Brain microvascular endothelial cell (primary cell): ENCODE measurements at places on chromosomes 5 and 9.

- no peak for DNase-seq
Measured at GRCh38 chr5:155434267-155434666, 420.7 kb downstream of the KIF4B start.

DNA sequence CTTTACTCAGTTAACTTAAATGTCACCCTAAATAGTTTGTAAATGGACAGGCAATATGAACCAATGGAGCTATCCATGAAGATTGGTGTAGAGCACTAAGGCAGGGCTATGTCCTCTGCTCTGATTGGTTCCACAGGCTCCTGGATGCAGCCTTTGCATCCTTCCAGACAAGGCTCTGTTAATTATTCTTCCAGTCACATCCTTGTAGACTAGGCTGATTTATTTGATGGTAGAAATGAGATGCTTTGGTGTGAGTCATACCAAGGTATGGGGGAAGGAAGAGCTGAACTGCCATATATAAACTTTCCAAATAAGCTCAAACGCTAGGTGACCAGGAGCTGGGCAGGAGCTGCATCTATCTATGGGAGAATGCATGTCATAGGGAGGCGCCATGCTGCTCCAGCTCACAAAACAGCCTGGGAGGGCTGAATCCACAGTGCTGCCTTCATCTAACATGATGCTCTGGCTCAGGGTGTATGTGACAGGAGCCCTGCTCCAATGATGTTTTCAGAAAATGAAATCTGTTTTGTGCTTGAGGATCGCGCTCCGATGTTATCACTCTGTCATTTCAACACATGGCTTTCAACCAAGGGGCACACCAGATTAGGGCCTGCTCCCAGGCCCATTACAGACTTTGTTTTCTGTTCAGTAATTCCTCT lies 818.0 kb upstream of the ZNF608 start:
- DNase-seq: no peak

- DNase-seq: no peak
Measured at GRCh38 chr5:143108498-143109128, 294.9 kb downstream of the NR3C1 start.

GRCh38 chr5:127608077-127608660 lies 40.7 kb upstream of the CTXN3 start:
- DNase-seq: no peak

DNA sequence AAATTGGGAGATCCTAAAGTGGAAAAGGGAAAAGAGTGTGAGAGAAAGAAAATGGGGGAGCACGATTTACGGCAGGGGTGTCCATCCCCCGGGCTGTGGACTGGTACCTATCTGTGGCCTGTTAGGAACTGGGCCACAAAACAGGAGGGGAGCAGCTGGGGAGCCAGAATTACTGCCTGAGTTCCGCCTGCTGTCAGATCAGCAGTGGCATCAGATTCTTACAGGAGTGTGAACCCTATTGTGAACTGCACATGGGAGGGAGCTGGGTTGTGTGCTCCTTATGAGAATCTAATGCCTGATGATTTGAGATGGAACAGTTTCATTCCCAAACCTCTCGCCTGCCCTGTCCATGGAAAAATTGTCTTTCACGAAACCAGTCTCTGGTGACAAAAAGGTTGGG lies 108.3 kb upstream of the ADAMTSL1 start:
- DNase-seq: no peak

DNA sequence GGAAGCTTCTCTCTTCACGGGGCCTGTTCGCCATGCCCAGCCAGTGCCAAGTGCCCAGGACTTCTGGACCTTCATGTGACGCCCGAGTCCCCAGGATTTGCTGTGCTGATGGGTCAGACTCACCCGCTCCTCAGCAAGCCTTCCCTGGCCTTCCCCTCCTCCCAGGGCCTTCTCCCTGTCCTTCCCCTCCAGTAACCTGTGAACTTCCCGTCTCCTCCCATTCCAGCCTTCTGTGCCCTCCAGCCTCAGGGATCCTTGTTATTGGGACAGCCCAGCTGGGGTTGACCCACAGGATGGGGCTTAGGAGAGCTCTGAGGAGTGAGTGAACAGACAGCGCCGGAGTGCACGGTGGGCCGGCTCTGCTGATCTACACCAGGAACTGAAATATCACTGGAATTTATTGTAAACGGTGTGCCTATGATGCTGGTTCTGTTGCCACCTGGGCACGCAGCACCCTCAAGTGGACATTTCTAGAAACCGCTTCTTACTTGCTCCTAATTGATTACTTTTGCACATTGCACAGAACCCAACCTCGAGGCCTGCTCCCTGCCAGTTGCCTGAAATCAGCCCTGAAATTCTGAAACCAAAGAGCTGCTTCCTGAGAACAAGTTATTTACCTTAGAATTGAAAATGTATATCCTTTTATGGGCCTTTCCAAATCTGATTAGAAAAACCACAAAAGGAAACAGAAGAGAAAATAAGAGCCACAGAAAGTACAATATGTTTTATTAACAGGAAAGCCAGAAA lies 1.5 kb downstream of the SPAAR start:
- peak; percentile 65 for DNase-seq

- no peak for DNase-seq
Measured at GRCh38 chr5:175025077-175025476, 300.7 kb downstream of the MSX2 start.

- DNase-seq: no peak
Measured at GRCh38 chr5:172004824-172005237, 1.6 kb downstream of the FBXW11 start.

- no peak for DNase-seq
Measured at GRCh38 chr5:74243634-74244033, 396.9 kb downstream of the ENC1 start.

DNA sequence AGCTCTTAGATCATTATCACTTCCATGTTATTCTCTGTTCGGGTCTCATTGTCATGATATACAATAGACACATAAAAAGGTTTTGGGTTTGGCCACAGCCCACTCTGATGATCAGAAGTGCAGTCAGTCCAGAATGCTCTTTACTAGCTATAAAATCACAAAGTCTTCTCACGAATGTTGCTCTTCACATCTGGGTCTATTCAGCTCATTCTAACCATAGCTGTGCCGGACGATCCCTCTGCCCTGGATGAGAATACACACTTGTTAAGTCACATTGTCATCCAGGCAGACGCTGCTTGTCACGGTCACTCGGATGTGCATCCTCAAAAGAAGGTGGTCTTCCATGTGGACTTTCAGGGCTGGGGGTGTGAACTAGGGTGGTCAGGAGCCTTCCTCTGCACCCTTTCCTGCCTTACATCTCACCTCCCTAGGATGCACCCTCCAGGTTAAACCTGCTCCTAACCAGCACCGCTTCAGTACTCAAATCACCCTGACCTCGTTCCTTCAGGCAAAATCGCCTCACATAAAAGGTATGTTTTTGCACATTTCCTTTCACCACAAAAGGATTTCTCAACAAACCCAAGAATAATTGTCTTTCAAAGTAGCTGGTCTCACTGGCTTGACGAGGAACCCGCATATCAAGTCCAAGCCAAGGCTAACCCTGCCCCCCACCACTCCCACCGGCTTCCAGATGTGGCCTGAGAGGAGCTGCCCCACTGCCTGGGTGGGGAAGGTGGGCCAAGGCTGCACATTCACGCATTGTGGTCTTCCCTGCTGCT lies 21.9 kb downstream of the ANKH start:
- no peak for DNase-seq

DNA sequence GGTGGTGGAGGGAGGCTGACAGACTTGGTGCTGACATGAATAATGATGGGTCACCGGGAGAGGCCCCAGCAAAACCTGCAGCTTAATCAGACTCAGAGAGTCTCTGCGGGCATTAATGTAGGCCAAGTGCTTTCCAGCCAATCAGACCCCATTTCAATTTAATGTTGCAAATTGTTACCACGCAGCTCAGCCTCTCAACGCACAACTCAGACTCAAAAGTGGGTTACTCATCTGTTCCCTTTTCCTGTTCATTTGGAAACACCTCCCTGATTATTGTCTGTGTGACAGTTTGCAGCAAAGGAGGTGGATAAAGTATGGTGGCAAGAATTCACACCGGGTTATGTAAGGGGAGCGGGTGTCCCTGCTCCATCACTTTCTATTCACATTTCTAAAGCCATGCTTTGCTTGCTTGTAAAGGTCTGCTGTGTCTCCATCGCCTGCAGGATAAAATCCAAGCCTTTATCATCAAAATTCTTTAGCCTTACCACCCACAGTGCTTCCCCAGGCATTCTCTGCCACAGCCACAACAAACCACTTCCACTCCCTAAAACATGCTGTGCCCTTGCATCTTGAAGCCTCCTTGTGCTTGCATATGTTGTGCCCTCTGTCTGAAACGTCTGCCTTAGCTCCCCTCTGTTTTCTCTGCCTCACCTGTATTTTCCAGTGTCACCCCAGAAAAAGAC lies 156.5 kb downstream of the ASTN2 start:
- no peak for DNase-seq

- DNase-seq: no peak
Measured at GRCh38 chr5:9388941-9389674, 156.8 kb downstream of the SEMA5A start.

GRCh38 chr9:137205126-137206069 lies at the start of the genes NDOR1 and TMEM203:
NDOR1 (plus strand) TSS chr9:137205700; CDS start chr9:137205778, 78 bp downstream.
TMEM203 (minus strand) TSS chr9:137205648; CDS start chr9:137205414, 234 bp downstream.
- peak; percentile 71 for DNase-seq

GRCh38 chr5:146528236-146528635 lies 12.2 kb upstream of the GPR151 start:
- DNase-seq: no peak

DNA sequence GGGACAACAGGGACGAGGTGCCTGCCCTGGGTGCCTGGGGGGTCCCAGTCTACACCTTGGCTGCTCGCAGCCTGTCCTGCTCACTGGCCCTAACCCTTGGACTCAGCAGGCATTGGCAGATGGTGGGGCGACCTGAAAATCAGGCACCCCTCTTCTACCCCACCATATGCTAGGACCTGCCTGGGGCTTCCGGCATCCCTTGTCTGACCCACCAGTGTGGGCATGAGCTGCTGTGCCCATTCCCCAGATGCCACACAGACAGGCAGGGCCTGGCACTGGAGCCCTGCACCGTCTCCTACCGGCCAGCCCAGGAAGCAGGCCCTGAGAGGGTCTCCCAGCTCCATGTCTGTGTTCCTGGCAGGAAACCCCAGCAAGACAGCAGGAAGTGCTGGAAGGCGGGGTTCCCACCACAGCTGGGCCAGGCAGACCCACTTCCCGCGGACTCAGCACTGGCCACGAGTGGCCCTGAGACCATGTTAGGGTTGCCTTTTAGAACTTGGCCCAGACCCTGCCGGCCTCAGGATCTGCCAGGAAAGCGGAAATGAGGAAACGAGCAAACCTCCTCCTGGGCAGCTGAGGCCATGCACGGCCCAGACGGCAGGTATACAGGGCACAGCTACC lies 3.1 kb downstream of the NINJ1 start:
- no peak for DNase-seq

GRCh38 chr5:68991279-68992084 lies 102.3 kb upstream of the SLC30A5 start:
- no peak for DNase-seq

DNA sequence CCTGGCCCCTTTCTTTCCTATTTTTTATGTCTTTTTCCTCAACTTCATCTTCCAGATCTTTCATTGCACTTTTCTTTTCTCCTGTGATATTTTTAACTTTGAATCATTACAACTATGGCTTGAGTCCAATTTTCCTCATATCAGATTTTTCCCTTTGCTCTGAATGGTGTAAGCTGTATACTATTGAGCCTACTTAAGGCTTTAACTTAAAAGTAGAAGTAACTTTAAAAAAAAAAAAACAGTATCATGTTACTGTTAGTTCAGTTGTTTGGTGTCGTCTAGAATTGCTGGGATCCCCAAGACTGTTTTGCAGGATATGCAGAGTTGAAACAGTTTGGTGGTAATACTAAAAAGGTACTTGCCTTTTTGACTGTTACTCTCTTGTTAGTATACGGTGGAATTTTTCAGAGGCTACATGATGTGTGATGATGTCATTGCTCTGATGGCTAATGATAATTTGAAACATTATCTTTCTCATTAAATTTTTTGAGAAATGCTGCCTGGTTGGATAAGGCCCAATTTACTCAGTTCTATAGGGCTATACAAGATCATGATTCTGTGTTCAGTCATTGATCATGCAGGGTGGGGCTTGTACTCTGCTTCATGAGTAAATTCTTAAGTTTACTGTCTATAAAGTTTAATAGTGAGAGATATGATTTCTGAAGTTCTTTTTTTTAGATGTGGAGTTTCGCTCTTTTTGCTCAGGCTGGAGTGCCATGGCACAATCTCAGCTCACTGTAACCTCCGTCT lies 8.8 kb downstream of the NAA35 start:
- no peak for DNase-seq

GRCh38 chr9:121317737-121318630 lies 50.0 kb downstream of the GSN start:
- DNase-seq: no peak

- peak; percentile 12 for DNase-seq
Measured at GRCh38 chr9:6106711-6107339, 91.4 kb upstream of the RANBP6 start.

DNA sequence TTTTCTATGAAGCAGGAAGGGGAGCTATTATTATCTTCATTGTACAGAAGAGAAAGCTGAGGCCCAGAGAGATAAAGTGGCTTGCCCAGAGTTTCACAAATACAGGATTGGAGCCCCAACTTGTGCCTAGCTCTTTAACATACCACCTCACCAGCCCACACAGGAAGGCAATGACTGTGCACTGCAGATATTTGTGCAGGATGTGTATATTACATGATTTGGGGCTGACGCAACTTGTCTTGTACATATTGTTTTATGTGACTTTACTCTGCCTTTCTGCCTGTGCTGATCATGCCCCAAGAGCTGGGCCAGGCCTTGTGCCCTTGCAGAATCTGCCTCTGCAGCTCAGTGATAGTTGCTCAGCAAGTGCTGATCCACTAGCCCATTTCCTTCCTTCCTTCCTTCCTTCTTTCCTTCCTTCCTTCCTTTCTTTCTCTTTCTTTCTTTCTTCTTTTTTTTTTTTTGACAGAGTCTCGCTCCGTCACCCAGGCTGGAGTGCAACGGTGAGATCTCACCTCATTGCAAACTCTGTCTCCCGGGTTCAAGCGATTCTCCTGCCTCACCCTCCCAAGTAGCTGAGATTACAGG lies 106.6 kb upstream of the TBCA start:
- DNase-seq: peak; percentile 84

GRCh38 chr5:85670417-85670816 lies 947.3 kb upstream of the COX7C start:
- no peak for DNase-seq

GRCh38 chr5:55701462-55702103 lies 10.5 kb downstream of the SLC38A9 start:
- no peak for DNase-seq

GRCh38 chr9:14089051-14089803 lies 224.7 kb downstream of the NFIB start:
- DNase-seq: no peak

GRCh38 chr5:10396552-10396951 lies 43.1 kb downstream of the MARCHF6 start:
- no peak for DNase-seq

DNA sequence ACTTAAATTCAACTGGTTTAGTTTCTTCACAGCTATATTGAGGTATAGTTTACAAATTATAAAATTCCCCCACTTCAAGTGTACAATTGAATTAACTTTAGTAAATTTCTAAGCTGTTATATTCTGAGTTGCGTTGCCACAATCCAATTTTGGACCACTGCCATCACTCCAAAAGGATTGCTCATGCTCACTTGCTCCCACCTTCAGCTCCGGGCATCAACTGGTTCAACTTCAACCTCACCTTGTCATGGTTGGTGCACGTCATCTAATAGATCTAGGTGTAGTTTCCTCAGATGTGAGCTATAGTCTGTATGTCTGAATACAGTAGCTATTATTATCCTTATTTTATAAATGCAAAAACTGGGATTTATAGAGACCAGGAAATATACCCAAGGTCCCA lies 942.5 kb upstream of the WWC1 start:
- no peak for DNase-seq

- no peak for DNase-seq
Measured at GRCh38 chr5:59988396-59988795, 94.9 kb upstream of the PDE4D start.

GRCh38 chr9:38359689-38360385 lies 32.7 kb upstream of the ALDH1B1 start:
- peak; percentile 18 for DNase-seq
